ENCODE measurements at places on chromosomes 2 and 18. TPM values are rescaled to one million over a fixed set of nuclear protein-coding genes. Genes with fewer than 3 reads are reported as not detected.
A peak's percentile ranks its signal among the peaks of the same experiment; 100 is the strongest.

SOX11 gene
- 13.3 TPM for total RNA-seq

HMSD gene
- 0.17 TPM for total RNA-seq

GRCh38 chr2:11711751-11712150 is 34.7 kb upstream of the LPIN1 start:
- DNase-seq, result no peak

USP34 gene
- 87.9 TPM for total RNA-seq

DNA sequence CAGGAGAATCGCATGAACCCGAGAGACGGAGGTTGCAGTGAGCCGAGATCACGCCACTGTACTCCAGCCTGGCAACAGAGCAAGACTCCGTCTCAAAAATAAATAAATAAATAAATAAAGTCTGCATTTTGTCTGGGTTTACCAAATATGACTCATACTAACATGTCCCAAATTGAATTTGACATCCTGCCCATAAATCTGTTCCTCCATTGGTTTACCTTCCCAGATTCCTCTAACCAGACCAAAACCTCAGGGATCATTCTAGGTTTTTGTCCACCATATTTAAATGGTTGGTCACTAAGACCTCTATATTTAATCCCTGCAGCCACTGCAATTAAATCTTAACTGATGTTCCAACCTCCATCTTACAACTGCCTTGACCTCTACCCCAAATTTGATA is 150.9 kb downstream of the ATAD2B start:
- no peak for DNase-seq

GRCh38 chr2:27890924-27891672 is 569 bp downstream of the BABAM2 start:
- peak; percentile 86 for DNase-seq

ANKRD30B gene
- total RNA-seq, result not detected

DNA sequence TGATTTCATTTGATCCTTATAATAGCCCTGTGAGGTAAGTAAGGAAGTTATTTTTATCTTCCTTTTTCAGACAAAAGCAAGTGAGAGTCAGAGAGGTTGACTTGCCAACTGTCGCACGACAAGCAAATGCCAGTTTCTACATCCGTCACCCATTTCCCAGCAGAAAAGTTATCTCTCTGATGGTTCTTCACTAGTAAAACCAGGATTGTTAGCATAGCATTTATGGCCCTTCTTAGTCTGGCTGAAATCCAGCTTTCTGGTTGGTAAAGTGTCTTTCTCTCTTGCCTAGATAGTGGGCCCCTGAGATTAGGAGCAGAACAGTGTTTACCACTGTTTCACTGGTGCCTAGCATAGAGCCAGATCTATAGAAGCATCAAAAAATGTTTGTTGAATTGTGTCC is 7.1 kb upstream of the XDH start:
- DNase-seq, result no peak

DNA sequence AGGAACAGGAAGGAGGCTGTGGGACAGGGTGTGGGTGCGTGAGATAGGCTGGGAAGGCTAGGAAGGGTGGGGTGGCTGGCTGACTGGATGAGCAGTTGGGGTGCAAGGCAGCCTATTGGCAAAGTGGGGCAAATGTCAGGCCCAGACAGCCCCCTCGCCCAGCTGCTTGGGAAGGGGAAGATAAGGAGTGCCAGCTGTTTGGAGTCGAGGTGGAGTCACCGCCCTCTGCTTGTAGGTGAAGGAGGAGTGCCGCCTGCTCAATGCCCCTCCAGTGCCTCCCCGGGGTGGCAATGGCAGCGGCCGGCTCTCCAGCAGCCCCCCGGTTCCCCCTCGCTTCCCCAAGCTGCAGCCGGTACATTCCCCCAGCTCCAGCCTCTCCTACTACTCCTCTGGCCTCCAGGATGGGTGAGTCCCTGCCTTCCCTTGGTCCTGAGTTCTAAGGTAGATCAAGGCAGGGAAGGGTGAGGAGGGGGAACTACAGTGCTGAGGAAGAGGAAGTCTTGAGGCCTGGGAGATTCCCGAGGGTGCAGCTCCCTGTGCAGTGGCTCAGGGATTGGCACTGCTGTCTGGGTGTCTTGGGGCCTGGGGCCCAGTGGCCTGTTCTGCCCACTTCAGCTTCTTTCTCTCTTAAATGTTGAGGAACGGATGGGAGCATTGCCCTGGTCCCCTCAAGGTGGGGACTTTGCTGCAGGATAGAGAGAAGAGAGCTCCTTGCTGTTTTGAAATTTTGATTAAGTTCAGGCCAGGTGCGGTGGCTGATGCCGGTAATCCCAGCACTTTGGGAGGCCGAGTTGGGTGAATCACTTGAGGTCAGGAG is 13.3 kb downstream of the GAREM2 start:
- DNase-seq, result no peak

ILKAP gene
- 38.0 TPM for total RNA-seq

DNA sequence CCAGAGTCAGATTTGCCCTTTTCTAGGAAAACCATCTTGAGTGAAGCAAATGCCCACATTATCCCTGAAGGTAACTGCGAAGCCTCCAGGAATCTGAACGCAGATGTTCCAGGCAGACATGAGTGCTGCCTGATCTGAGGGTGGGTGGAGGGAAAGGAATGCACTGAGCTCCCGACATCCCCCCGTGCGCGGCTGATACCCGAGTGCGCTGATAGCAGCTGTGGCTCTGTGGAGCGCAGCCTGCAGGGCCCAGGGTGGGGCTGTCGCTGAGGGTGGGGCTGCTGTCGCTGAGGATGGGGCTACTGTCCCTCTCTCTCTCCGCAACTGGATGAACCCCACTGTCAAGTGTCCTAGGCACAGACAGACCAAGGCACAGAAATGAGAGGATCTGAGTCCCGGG is 82.4 kb downstream of the GFPT1 start:
- DNase-seq, result no peak

- DNase-seq, result no peak
These were observed 127.5 kb upstream of the SLC1A4 start for GRCh38 chr2:64861452-64862397.

DNA sequence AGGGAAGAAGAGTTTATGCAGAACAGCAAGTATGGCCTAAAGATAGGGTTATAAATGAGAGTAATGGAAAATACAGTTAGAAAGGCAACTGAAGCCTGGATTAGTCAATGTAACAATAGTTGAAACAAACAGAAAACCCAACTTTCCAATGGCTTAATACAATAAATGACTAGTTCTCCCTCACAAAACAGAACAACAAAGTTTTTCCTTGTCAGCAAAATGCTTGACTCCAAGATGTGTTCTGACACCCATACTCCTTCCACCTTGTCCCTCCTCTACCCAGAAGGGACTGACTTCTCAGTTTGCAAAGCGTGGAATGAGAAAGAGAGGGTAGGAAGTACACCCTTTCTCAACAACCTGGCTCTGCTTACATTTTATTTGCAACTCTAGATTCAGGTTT is 191.4 kb upstream of the OSR1 start:
- DNase-seq, result no peak

GRCh38 chr2:237171396-237171795 is 85.7 kb downstream of the COPS8 start:
- DNase-seq, result peak; percentile 98

GRCh38 chr18:44687421-44687820 is 6.7 kb downstream of the SETBP1 start:
- no peak for DNase-seq

GRCh38 chr2:55961318-55961911 is 37.8 kb upstream of the EFEMP1 start:
- DNase-seq, result no peak

GRCh38 chr18:68220458-68220857 is 494.4 kb downstream of the TMX3 start:
- DNase-seq, result no peak

CKAP2L gene
- 0.58 TPM for total RNA-seq

DNA sequence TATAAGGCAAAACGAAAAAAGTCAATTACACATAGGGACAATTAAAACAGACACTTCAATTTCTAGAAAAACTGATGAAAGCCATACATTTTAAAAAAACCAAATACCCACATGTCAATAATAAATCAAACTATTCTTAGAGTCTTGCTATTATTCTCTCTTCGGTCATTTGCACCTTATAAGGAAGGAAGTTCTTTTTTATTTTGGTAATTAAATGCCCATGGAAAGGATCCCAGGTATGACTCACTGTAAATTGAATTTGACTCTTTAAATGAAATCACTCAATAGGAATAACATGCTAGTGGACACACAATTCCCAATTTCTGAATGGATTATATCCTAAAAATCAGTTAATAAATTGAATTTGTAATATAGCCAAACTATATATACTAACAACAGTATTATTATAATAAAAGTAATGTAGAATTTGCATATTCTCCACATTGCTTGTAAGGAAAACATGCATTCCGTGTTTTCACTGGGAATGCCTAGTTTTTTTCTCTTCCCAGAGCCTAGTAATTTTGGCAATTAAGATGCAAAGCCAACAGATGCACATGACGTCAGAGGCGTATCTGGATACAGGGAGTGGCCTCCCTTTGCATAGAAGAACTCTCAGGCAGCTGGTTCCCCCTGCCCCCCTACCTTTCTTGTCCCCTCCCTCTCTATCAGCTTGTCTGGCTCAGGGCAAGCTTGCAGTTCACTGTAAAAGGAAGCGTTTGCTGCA is 153.5 kb upstream of the PGAP1 start:
- no peak for DNase-seq

- DNase-seq, result no peak
These were observed 6.8 kb upstream of the PCARE start for GRCh38 chr2:29080886-29081743.

DNA sequence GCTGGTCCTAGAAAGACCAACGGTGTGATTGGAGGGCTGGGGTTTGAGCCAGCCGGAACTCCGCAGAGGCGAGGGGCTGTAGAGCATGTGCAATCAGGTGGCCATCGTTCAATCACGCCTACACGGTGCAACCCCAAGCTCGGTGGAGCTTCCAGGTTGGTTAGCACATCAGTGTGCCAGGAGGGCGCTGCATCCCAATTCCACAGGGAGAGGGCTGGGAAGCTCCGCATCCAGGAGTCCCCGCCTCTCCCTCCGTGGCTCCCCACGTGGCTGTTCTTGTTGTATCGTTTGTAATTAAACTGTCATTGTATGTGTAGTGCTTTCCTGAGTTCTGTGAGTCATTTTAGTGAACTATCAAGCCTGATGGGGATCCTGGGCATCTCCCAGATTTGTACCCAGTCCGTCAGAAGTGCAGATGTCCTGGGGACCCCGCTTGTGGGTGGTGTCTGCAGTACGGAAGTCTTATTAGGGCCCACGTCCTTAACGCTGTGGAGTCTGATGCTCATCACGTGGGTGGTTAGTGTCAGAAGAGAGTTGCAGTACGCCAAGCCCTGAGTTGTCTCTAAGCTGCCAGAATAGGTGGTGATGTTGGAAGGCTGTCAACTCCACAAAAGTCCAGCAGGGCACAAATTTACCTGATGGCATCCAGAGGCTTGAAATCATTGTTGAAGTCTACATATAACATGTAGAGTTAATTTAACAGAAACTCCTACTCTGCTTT is 20.6 kb upstream of the AMMECR1L start:
- no peak for DNase-seq

- peak; percentile 85 for DNase-seq
These were observed 98.3 kb upstream of the HDAC4 start for GRCh38 chr2:239498981-239499634.

GRCh38 chr2:232681527-232681926 is 15.6 kb upstream of the GIGYF2 start:
- DNase-seq, result no peak

GRCh38 chr2:229485857-229486256 is 214.8 kb upstream of the PID1 start:
- DNase-seq, result no peak

DNA sequence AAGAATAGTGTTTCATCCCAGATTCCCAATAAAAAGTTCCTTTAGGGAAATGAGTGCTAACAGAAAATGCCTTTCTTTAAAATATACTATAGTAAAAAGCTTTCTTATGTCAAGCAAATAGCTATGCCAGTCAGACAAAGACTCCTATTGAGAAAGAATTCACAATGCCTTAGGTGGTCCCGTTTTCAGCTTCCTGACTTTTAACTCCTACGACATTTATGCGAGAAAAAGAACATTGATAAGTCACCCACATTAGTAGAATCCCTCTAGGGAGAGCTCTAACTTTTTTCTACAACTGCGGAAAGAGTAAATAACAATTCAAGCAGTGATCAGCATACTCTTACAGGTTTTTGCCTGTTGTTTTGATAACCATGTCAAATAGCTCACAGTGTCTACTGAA is 750.8 kb upstream of the ACVR2A start:
- DNase-seq, result no peak

LIPG gene
- total RNA-seq, result 12.5 TPM

GRCh38 chr18:59464486-59464885 is 105.4 kb upstream of the LMAN1 start:
- DNase-seq, result no peak

DNA sequence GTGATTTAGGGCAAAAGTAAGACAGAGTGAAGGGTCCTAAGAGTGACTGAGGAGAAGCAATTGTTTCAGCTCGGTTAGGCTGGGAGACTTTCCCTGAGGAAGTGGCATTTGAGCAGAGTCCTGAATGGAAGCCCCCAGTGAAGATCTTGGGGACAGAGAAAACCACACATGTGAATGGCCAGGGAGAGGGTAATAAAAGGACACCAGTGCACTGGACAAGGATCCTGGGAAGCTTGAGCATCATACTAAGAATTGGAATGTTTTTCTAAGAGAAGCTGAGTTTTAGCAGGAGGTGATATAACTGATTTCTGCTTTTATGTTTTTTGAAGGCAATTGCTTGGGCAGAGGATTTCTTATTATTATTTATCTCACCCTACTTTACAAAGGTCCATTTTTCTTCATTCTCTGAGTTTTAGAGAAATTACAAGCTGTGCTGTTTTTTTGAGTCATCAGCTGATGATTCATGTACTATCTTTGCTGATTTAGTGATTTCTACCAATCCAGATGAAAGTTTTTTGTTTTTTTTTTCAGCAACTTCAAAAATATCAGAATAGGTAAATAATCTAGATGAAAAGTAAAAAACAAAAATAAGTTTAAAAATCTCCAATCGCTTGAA is 43.5 kb downstream of the MFSD6 start:
- no peak for DNase-seq

OBSL1 gene
- 69.6 TPM for total RNA-seq

GRCh38 chr2:239188536-239188935 is 212.3 kb downstream of the HDAC4 start:
- DNase-seq, result no peak

DNA sequence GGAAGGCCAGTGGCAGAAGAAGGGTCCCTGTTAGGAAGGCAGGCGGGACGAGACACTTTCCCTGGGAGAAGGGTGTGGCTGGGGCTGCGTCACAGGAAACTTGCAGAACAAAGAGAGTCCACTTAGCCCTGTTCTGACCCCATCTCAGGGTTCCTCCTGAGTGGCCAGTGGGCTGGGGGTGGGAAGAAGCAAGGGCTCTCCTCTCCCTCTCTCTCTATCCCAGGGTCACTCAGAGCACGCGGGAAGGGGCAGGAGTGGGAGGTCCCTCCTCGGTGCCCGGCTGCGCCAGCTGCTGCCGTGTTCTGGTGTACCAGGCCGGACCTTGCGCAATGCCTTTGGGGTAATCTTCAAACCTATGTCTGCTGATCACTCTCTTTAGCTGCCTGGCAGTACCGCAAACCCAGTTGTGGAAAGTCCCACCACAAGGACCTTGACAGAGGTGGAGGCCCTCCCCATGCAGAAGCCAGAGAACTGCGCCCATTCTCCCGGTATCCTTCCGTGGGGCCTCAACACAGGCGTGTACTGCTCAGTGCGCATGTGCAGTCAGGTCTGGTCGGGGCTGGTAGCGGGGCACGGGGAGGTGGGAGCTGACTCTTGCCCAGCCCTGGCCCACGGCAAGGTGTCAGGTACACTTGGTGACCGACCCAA is 47.8 kb upstream of the ST3GAL5 start:
- no peak for DNase-seq

Data from lung (tissue), 17 donors.